ENCODE measurements at places on chromosomes 11 and 22.
A peak's percentile ranks its signal among the peaks of the same experiment; 100 is the strongest.

- no peak for DNase-seq
These were observed 4.6 kb downstream of the PANX2 start for GRCh38 chr22:50175191-50175461.

- no peak for DNase-seq
These were observed 34.7 kb downstream of the OPCML start for GRCh38 chr11:133497477-133498140.

DNA sequence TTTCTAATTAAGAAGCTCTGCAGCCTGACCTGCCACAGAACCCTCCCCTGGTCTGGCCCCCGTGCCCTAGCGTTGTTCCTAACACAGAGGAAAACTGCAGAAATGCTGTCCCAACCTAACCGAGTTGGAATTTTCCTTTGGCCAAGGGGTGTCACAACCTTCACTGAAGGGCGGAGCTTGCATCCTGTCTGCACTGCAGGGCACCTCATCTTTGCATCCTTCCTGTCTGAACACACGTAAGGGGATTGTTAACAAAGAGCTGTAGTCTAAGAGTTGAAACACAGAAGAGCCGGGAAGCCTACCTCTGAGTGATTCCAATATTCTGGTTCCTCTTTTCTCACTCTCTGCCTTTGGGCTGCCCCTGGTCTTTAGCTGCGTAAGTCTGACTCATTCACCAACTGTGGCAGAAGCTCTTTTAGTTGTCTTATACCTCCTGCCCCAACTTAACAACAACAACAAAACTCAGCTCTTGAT is 1.6 kb downstream of the DIXDC1 start:
- no peak for DNase-seq

GRCh38 chr22:38142606-38143005 is 32.1 kb upstream of the BAIAP2L2 start:
- no peak for DNase-seq

- DNase-seq: peak; percentile 48
These were observed 606 bp downstream of the DRG1 start for GRCh38 chr22:31400023-31400397.

Data from renal pelvis (tissue), 12 donors.